Activated CD4-positive, alpha-beta T cell treated with anti-CD3 and anti-CD28 coated beads for 36 hours (primary cell): ENCODE measurements at places on chromosomes 16 and 17. TPM values are rescaled to one million over a fixed set of nuclear protein-coding genes. Genes with fewer than 3 reads are reported as not detected.

DNA sequence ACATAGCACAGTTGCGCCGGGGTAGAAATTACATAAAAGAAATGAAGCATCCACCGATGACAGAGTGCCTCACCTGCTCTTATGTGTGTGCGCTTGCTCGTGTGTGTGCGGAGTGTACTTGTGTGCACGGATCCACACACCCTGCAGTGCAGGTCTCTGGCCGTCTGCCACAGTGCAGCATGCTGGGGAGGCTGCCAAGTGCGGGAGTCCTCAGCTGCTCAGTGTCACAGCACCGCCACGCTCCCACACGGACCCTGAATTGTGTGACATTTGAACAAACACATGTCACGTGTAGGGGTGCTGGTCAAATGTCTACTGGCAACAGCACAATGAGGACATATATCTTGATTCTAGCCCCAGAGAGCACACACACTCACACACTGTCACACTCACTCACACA, 243.0 kb upstream of the MYOCD start:
- no peak overlapping the region for H3K27ac ChIP-seq

CDC6 gene
- total RNA-seq: 105 TPM

CEP112 gene
- total RNA-seq: 2.2 TPM

DNA sequence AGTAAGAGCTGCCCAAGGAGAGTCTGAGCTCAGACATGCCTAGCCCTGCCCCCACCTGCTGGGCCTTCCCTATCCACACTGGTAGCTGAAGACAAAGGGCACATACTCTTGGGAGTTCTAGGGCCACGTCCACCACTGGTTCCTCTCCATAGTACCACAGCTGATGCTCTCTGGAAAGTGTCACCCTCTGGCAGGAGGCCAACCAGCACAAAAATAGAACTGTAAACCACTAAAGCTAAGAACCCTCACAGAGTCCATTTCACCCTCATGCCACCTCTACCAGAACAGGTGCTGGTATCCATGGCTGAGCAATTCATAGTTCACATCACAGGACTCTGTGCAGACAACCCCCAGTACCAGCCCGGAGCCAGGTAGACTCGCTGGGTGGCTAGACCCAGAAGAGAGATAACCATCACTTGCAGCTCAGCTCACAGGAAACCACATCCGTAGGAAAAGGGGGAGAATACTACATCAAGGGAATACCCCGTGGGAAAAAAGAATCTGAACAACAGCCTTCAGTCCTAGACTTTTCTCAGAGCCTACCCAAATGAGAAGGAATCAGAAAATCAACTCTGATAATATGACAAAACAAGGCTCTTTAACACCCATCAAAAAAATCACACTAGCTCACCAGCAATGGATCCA, 115.3 kb downstream of the CEP112 start:
- no peaks in the 10 kb centered on the region for H3K27me3 ChIP-seq
- H3K4me1 ChIP-seq: peaks cover 21% of the 10 kb centered on the region
- no peak for DNase-seq
- no peak overlapping the region for H3K4me3 ChIP-seq

DNA sequence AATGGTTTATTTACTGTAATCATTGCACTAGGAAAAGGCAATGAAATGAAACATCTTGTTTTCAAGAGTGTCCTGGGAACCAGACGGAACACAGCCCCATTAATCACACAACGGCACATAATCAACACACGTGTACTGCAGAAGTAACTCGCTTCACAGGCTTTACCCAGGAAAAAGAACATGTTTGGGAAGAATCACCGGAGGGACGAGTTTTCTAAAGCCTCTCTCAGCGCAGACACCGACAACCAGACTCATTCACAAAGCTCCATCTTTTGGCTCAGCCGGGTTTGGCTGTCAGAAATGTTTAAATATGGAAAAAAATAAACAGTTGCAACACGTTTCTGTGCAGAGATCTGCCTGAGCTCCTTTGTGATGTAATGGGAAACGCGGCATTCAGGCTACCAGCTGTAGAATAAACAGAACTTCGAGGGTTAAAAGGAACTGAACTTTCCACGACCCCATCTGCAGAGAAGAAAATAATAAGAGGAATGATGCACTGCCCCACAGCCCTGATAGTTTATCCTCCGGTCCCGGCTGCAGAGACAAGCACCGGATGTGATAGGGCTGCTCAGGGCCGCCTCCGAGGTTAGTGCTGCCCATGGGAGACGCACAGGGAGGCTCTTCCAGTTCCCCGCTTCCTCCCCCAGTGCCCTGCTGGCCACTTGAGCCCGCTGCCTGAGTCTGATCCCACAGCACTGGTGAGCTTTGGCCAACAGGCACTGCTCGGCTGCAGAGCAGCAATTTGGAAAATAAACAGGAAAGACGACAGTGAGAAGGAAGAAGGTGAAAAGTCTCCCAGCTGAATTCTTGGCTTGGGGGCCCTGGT, 119.8 kb downstream of the HIC1 start:
- no peaks in the 10 kb centered on the region for H3K4me1 ChIP-seq
- H3K27me3 ChIP-seq: no peaks in the 10 kb centered on the region
- no peak overlapping the region for H3K4me3 ChIP-seq
- DNase-seq: no peak
- H3K36me3 ChIP-seq: peaks cover 8% of the 10 kb centered on the region

CDRT15L2 gene
- total RNA-seq: not detected

SCGB1C2 gene
- total RNA-seq: not detected

DNA sequence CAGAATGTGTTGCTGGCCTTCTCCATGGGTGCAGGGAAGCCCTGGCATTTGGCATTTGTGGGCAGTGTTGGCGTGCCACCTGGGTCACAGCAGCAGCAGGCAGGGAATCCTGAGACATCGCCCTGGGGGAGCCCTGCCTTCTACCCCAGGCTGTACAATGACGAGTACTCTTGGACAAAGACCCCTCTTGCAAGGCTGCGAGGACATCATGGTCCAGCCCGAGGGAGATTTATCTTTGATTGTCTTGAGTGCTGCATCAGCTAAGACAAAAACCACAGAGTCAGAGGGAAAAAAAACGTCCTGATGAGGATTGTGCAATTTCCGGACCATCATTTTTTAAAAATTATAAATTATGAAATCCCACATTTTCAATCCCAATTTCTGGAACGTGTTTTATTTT, 3.7 kb downstream of the CRISPLD2 start:
- H3K27ac ChIP-seq: no peak overlapping the region
- H3K4me3 ChIP-seq: no peak overlapping the region
- H3K27me3 ChIP-seq: peaks cover 16% of the 10 kb centered on the region

DNA sequence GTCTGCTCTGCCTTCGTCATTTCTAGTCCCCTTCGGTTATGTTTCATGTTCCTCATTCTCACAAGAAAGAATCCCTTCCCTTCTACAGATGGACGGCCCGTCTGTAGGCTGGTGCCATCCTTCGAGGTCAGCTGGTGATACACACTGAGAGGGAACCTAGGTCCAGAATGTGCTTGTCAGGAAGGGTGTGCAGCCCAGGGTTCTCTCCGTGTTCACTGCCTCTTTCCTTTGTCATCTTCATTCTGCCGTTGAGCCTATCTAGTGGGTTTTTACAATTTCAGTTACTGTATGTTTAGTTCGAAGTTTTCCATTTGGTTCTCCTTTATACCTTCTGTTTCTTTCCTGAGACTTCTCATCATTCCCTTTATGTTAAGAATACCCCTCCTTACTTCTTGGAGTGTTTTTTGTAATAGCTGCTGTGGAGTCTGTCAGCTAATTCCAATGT, 18.9 kb downstream of the KIAA0513 start:
- peaks cover 42% of the 10 kb centered on the region for H3K4me1 ChIP-seq
- H3K27ac ChIP-seq: peak overlapping the region; percentile 78
- H3K4me3 ChIP-seq: no peak overlapping the region
- H3K27me3 ChIP-seq: no peaks in the 10 kb centered on the region

FZD2 gene
- total RNA-seq: 0.07 TPM

GRCh38 chr17:6573982-6574686, 17.8 kb upstream of the PITPNM3 start:
- no peak overlapping the region for H3K27ac ChIP-seq
- peaks cover 17% of the 10 kb centered on the region for H3K36me3 ChIP-seq
- no peak overlapping the region for H3K4me3 ChIP-seq
- no peaks in the 10 kb centered on the region for H3K27me3 ChIP-seq
- H3K4me1 ChIP-seq: peaks cover 13% of the 10 kb centered on the region

LRRC75A gene
- total RNA-seq: 1.2 TPM

AGRP gene
- not detected for total RNA-seq

CACNG1 gene
- not detected for total RNA-seq

DNA sequence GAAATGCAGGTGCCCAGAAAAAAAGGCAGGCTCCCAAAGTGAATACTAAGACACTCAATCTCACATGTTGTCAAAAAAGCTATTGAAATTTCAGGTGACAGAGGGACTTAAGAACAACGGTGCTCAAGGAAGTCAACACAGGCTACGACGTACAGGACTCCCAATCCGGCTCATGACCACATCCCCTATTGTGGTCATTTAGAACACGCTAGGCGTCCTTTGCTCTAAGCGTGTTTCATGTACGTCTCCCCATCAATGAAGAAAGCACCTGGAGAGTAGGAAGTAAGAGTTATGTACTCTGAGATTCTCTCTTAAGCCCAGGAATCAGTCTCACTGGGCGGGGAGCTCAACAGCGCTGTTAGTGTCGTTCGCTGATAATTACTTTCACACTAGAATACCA, 94.1 kb downstream of the MRM3 start:
- H3K4me3 ChIP-seq: no peak overlapping the region
- no peaks in the 10 kb centered on the region for H3K36me3 ChIP-seq
- peaks cover 15% of the 10 kb centered on the region for H3K4me1 ChIP-seq
- peaks cover 15% of the 10 kb centered on the region for H3K27me3 ChIP-seq

IGF2BP1 gene
- 0.97 TPM for total RNA-seq

- H3K27ac ChIP-seq: no peak overlapping the region
- no peak overlapping the region for H3K4me3 ChIP-seq
- DNase-seq: peak; percentile 28
- no peaks in the 10 kb centered on the region for H3K27me3 ChIP-seq
These were observed 279.8 kb downstream of the UTP18 start for GRCh38 chr17:51540151-51540550.

DNA sequence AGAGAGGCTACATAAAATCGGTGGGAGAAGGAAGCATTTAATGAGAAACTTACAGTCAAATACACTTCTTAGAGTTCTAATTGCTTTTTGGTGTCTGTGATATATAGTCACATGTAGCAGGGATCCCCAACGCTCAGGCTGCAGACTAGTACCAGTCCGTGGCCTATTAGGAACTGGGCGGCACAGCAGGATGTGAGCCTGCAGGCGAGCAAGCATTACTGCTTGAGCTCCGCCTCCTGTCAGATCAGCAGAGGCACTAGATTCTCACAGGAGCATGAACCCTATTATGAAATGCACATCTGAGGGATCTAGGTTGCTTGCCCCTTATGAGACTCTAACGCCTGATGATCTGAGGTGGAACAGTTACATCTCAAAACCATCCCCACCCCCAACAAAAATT, 158.5 kb downstream of the TANC2 start:
- no peaks in the 10 kb centered on the region for H3K36me3 ChIP-seq
- H3K4me1 ChIP-seq: no peaks in the 10 kb centered on the region
- H3K4me3 ChIP-seq: no peak overlapping the region
- DNase-seq: no peak
- no peaks in the 10 kb centered on the region for H3K27me3 ChIP-seq

FBXW10B gene
- total RNA-seq: 0.66 TPM

LGALS9B gene
- not detected for total RNA-seq

SYT17 gene
- total RNA-seq: not detected

CD300LF gene
- not detected for total RNA-seq

DNA sequence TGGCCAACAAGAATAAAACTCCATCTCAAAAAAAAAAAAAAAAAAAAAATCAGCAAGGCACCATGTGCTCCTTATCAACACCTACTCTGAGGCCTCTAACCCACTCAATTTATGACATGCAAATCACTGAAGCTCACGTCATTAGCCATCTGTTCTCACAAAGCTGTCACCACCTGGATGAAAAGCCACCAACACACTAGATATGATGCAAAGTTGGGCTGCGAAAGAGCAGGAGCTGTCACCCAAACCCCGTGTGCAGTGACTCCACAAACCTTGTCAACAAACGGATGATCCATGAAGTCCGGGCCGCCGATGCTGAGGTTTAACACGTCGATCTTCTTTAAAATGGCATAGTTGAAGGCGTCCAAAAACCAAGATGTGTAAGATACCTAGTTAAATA, 25.3 kb downstream of the MBTPS1 start:
- H3K36me3 ChIP-seq: peaks cover 47% of the 10 kb centered on the region
- no peak for DNase-seq
- no peaks in the 10 kb centered on the region for H3K27me3 ChIP-seq
- H3K4me1 ChIP-seq: peaks cover 38% of the 10 kb centered on the region
- H3K27ac ChIP-seq: no peak overlapping the region

GRCh38 chr17:64074704-64075426, 54.4 kb upstream of the ICAM2 start:
- H3K27ac ChIP-seq: peak overlapping the region; percentile 85
- peaks cover 30% of the 10 kb centered on the region for H3K4me1 ChIP-seq
- no peak for DNase-seq
- H3K36me3 ChIP-seq: peaks cover 65% of the 10 kb centered on the region
- no peaks in the 10 kb centered on the region for H3K27me3 ChIP-seq
- no peak overlapping the region for H3K4me3 ChIP-seq

DNA sequence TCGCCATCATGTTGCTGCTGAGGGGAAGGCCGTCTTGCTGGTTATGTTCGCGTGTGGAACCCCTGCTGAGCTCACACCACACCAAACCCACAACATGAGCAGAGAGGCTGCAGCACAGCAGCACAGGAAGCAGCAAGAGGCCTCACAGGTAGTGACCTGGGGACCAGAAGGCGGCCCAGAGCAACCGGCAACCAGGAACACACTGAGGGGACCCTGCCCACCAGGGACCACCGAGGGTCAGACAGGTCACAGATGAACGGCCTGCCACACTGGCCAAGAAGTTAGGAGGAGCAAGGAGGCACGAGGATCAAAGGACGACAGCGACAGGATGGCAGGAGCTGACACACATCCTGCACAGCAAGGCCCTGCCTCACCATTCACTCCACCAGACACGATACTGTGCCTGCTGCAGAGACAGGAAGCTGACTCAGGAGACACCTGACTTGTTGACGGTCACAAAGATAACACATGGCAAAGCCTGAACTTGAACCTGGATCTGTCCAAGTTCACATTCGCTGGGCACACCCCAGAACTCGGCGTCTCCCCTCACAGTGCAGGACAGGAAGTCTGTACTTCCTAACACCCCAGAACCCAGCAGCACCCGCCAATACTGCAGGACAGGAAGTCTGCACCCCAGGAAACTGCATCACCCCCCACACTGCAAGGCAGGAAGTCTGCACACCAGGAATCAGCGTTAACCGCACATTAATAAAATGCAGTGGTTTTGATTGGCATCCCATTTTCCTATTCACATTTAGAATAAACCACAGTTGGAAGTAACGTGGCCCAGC, 98.5 kb downstream of the ZNF778 start:
- H3K27me3 ChIP-seq: no peaks in the 10 kb centered on the region
- H3K4me3 ChIP-seq: peak overlapping the region; percentile 60
- H3K27ac ChIP-seq: peak overlapping the region; percentile 97
- H3K4me1 ChIP-seq: peaks cover 92% of the 10 kb centered on the region
- peaks cover 50% of the 10 kb centered on the region for H3K36me3 ChIP-seq

MYOCD gene
- total RNA-seq: not detected

GRCh38 chr16:3328643-3329042, 23.3 kb downstream of the ZNF75A start:
- no peak overlapping the region for H3K4me3 ChIP-seq
- peaks cover 8% of the 10 kb centered on the region for H3K36me3 ChIP-seq
- no peak for DNase-seq
- no peak overlapping the region for H3K27ac ChIP-seq
- no peaks in the 10 kb centered on the region for H3K4me1 ChIP-seq
